ENCODE measurements at places on chromosomes 2 and 18. TPM values are rescaled to one million over a fixed set of nuclear protein-coding genes. Genes with fewer than 3 reads are reported as not detected.

The PPP4R3B gene
- 92.2 TPM for total RNA-seq

The CROCC2 gene
- 17.1 TPM for total RNA-seq

The GNLY gene
- 17.8 TPM for total RNA-seq

The FOXD4L1 gene
- total RNA-seq: 0.43 TPM

The ACMSD gene
- total RNA-seq: not detected

The CXCR1 gene
- total RNA-seq: 3.1 TPM

The RNU2-63P gene
- not detected for total RNA-seq

The ACKR3 gene
- total RNA-seq: 14.6 TPM

DNA sequence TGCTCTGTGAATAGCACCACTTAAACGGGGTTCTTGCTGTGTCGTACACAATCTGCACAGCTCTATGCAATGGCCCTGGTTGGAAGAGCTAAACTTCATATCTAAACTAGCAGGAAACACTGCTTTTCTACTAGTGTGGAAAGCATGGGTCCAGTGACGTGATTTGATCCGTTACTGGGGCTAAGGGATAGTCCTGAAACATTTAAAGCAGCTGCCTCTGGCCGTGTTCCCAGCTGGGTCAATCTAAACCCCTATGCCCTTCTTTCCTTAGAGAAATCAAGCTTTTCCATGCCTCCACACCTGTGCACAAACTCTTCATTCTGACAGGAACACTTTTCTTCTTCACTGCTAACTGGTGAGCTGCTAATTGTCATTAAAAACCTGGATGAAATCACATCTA lies 5.4 kb upstream of the IGFBP5 start:
- DNase-seq: no peak

GRCh38 chr2:154433010-154433409 lies 265.5 kb upstream of the KCNJ3 start:
- no peak for DNase-seq

GRCh38 chr2:85221067-85221691 lies 88.0 kb downstream of the TCF7L1 start:
- DNase-seq: no peak

GRCh38 chr2:73971722-73972121 lies 13.0 kb upstream of the TET3 start:
- DNase-seq: no peak

- DNase-seq: no peak
Measured at GRCh38 chr2:236888794-236889780, 196.6 kb upstream of the COPS8 start.

GRCh38 chr2:128250229-128251025 lies 68.2 kb downstream of the HS6ST1 start:
- DNase-seq: no peak

DNA sequence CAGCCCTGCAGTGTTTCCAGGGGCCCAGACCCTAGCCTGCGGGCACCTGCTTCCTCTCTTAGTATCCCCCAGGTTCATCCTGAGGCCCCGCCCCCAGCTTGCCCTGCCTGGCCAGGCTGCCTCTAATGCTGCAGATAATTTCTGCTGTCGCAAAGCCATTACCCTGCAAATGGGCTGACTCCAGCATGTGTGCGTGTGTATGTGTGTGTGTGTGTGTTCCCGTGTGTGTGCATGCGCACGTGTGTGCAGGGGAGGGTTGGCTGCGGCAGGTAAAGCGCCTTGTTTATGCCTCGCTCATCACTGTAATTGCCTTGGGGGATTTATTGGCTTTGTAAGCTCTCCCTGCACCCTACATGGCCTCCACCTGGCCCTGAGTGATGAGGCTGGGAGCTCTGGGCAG lies 7.6 kb upstream of the PRSS56 start:
- no peak for DNase-seq

DNA sequence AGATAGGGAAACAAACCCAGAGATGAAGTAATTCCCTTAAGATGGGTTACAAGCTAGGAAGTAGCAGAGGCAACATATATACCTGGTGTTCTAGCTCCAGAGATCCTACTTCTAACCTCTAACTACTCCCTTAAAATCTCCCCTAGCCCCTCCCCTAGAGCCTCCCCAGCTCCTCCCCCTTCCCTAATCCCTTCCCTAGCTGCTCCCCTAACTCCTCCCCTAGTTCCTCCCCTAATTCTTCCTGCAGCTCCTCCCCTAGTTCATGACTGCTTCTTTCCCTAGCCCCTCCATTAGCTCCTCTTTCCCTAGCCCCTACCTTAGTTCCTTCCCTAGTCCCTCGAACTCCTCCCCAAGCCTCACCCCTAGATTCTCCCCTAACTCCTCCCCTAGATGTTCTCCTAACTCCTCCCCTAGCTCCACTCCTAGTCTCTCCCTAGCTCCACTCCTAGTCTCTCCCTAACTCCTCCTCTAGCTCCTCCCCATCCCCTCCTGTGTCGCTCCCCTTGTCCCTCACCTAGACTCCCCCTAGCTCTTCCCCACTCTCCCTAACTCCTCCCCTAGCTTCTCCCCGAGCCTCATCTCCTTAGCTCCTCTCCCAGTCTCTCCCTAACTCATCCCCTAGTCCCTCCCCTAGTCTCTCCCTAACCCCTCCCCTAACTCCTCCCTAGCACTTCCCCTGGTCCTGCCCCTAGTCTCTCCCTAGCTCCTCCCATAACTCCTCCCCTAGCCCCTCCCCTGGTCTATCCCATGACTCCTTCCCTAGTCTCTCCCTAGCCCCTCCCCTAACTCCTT lies 108.9 kb downstream of the CD226 start:
- DNase-seq: no peak

GRCh38 chr2:46801731-46802664 lies 113.6 kb downstream of the MCFD2 start:
- DNase-seq: no peak

DNA sequence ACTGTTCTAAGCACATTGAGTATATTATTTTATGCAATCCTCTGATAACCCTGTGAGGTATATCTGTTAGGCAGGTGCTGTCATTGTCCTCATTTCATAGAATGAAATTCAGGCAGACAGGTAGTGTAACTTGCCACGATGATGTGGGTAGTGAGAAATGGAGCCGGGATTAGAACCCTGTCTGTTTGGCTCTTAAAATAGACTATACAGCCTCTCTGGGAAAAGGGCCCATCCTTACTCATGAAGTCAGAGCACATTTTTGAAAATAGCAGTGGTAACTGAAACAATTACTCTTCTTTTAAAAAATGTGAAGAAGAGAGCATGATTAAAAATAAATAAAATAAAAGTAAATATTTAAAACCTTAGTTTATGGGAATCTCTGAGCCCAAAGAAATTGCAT lies 23.0 kb downstream of the FAM171B start:
- DNase-seq: no peak

DNA sequence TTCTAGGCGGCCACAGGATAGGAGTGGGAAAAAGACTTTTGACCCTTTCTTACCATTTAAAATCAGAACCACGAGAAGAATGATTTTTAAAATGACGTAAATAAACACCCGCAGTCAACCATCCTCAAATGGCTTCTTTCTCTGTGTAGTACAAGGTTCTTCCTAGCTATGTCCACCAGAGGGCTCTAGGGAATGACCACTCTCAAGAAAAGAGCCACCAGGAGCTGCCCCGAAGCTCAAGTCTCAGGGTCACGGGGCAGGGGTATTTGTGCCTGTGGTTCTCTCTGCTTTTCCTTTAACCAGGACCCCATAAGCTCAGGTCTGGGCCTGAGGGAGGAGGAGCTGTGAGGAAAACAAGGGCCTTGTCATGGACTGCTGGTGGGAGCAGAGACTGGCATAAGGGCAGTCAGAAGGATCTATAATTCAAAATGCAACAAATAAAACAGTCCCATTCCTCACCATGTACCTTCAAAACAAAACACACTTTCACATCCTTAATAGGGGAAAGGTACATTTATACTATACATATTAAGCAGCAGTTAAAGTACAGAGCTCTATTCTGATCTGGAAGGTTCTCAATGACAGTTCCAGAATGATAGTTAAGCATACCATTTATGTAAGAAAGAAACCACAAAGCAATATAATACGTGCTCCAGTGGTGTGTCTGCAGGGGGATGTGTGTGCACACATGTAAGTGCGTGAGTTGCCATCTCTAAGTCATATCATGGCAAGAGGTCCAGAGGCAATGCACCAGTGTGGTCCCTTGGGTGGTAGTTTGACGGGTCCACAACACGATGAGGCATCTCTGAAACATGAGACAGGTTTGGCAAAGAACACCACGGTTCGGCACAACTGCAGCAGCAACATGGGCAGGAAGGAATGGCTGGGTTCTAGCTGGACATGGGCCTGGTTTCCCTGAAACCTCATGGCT lies 18.6 kb downstream of the LYPD1 start:
- no peak for DNase-seq

GRCh38 chr2:14634489-14635390 lies 2.2 kb downstream of the LRATD1 start:
- peak; percentile 87 for DNase-seq

DNA sequence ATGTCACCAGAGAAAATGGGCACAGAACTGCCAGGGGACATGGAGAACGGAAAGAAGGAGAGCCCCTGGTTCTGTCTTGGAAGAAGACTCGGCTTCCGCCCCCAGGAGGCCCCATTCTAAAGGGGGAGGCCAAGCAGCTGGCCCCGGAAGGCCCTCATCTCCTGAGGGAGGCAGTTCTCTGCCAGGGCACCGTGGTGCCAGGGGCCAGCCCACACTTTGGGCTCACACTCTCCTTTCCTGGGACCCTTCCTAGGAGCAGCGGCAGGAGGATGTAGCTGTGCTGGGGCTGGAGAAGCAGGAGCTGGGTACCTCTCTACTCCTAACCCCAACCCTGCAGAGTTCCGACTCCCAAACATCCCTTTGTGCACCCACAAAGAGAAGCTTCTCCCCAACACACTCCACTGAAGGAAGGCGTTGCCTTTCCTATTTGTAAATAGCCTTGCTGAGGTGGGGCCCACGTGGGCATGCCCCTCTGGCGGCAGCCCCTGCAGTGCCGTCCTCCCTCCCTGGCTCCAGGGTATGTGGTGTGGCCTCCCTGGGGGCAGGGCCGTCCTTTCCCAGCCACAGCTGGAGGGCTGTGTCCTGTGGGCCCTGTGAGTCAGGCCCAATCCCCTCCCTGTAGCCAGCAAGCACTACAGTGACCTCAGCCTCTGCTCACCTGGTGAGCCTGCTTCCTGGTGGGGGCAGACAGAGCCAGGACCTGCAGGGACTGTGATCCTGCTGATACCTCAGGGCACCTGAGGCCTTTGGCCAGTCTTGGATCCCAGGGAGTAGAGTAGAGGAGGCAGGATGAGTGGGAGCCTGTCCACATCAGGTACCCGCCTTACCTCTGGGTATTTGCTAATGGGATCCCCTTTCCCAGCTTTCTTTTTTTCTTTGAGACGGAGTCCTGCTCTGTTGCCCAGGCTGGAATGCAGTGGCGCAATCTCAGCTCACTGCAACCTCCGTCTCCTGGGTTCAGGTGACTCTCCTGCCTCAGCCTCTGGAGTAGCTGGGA lies 26.6 kb downstream of the ZFP36L2 start:
- DNase-seq: no peak

DNA sequence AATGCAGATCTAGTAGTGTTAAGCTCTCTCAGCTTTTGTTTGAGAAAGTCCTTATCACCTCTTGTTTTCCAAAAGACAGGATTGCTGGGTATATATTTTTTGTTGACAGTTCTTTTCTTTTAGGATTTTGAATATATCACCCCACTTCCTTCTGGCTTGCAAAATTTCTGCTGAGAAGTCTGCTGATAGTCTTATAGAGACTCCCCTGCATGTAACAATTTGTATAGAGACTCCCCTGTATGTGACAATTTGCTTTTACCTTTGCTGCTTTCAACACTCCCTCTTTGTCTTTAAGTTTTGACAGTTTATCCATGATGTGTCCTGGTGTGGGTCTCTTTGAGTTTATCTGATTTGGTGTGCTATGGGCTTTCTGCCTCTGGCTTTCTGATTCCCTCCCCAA lies 115.0 kb upstream of the CCDC85A start:
- DNase-seq: no peak

DNA sequence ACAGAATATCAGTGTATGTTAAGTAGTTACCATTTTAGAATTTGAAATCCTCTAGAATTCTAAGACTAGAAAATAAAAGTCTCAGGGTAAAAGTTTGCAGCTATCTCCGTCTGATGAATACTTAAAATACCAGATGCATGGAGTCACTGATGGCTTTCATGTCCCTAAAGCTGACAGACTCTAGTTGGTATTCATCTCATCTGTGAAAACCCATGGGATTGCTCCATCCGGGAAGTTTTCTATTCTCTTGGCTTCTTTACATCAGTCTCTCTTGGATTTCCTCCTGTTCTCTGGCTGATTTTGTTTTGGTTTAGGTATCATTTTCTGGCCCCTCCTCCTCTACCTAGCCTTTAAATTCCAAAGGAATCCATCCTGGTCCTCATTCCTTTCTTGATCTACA lies 465.6 kb upstream of the POU3F3 start:
- DNase-seq: no peak

- peak; percentile 40 for DNase-seq
Measured at GRCh38 chr18:5238371-5238976, 41.4 kb upstream of the AKAIN1 start.

DNA sequence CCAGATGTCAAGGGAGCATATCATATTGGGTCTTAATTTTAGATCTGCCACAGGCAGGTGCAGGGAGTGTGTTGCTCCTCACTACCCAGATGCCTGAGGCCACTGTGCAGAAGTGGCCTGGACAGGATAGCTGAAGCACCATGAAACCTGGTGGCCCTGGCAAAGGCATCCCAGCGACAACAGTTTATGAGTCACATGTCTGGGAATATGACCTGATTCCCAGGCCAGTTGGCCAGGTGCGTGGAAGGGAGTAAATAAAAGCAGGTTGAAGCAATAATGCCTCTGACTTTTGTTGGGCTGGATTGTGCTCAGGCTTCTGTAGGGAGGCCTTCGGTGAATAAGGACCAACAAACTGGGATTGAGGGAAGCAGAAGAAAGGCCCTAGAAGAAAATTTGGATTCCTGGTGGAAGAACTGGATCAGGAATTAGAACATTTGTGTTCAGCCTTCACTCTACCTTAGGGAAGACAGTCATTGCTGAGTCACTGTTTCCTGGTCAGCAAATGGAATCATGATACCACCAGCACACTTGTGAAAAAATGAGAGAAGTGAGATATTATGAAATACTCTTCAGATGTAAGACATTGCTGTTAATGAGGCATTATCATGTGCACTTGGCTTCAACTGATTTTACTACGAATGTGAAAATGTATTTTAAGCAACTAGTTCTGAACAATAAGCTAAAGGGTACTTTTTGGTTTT lies 78.4 kb upstream of the ZNF516 start:
- DNase-seq: no peak
